Activated CD8-positive, alpha-beta T cell treated with anti-CD3 and anti-CD28 coated beads, Interleukin-2, amount 10 ng/mL, durations not matched to agents 7 days and 5 days (primary cell): ENCODE measurements at places on chromosomes 3 and 15.
A peak's percentile ranks its signal among the peaks of the same experiment; 100 is the strongest.

GRCh38 chr3:183149915-183150750 lies 12.4 kb downstream of the LAMP3 start:
- DNase-seq, result no peak

- DNase-seq, result no peak
Observed at GRCh38 chr3:107794664-107795443, 272.1 kb downstream of the BBX start.

- no peak for DNase-seq
Observed at GRCh38 chr3:4411833-4412232, 55.2 kb downstream of the SUMF1 start.

DNA sequence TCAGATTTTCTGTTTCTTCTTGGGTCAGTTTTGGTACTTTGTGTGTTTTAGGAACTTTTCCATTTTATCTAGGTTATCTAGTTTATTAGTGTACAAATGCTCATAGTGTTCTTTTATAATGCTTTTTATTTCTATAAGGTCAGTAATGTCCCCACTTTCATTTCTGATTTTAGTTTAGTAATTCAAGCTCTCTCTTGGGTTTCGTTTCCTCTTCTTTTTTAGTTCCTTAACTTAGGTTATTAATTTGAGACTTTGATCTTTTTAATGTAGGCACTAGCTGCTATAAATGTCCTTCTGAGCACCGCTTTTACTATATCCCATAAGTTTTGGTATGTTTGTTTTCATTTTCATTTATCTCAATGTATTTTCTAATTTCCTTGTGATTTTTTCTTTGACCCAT lies 27.0 kb upstream of the CD200R1L start:
- DNase-seq, result no peak

GRCh38 chr3:147141516-147142288 lies 264.6 kb downstream of the ZIC4 start:
- no peak for DNase-seq

DNA sequence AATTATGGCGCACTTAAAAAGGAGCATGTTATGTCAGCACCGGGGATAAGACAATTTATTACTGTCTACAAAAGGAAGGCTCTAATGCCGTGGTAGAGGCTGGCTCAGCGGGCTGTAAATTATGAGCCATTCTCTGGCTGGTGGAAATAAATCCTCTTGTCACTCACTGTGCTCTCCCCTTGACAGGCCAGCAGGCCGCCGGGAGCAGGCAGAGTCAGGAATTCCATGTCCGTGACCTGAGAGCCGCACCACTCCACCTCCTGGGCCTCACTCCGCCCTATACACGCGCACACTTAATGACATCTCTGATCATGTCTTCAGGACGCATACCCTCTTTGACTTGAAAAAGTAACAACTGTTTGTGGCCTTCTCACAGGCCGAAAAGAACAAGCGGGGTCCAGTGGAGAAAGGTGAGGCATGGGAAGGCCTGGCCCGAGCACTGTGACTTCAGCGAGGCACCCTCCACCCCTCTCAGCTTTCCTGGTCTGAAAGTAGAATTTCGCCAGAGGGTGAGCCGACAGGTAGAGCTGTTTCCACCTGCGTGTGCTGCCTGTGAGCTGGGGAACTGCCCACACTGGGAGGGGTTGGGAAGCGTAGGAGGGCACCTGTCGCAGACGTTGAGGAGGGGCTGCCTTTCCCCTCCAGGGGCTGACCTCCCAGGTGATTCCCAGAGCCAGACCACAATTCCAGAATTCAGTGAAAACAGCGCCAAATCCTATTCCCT lies 13.2 kb upstream of the PCSK6 start:
- no peak for DNase-seq

DNA sequence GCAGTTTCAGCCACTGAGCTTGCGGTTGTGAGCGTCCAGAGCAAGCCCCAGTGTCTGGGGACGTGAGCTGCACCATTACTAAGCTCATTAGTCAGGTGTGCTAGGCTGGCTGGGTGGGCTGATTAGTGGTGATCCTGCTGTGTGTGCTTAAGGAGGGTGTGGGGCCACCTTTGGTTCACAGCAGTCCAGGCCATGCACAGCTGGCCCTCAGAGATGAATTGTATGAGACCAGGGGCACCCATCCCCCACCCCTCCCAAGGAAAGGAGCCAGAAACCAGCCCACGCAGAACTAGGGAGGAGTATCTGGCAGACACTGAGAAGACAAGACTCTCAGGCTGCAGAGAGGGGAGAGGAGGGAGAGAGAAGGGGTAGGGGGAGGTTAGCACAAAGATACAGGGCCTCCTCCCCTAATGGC lies 3.8 kb downstream of the TYRO3 start:
- DNase-seq, result no peak

GRCh38 chr3:129929383-129929782 lies 35.9 kb upstream of the TMCC1 start:
- no peak for DNase-seq

GRCh38 chr15:76340198-76340802 lies 3.7 kb downstream of the ISL2 start:
- DNase-seq, result no peak

DNA sequence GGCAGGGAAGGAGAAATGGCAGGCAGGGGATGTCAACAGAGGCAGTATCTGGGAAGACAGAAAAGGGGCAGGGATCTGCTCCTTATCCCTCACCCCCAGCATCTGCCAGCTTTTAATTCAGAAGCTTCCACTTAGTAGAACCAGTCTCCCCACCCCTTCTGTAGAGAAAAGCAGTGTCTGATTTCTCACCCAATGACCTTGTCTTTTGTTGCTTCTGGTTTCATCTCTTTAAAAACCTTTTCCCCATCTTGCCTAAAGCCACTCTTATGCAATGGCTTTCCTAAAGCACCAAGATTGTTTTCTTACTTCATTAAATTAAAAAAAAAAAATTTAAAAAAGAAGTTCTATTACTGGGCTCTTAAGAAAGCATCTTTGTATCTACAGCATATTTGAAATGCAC lies 27.8 kb downstream of the ARHGEF3 start:
- no peak for DNase-seq

GRCh38 chr3:5917932-5918331 lies 730.4 kb downstream of the EDEM1 start:
- no peak for DNase-seq

DNA sequence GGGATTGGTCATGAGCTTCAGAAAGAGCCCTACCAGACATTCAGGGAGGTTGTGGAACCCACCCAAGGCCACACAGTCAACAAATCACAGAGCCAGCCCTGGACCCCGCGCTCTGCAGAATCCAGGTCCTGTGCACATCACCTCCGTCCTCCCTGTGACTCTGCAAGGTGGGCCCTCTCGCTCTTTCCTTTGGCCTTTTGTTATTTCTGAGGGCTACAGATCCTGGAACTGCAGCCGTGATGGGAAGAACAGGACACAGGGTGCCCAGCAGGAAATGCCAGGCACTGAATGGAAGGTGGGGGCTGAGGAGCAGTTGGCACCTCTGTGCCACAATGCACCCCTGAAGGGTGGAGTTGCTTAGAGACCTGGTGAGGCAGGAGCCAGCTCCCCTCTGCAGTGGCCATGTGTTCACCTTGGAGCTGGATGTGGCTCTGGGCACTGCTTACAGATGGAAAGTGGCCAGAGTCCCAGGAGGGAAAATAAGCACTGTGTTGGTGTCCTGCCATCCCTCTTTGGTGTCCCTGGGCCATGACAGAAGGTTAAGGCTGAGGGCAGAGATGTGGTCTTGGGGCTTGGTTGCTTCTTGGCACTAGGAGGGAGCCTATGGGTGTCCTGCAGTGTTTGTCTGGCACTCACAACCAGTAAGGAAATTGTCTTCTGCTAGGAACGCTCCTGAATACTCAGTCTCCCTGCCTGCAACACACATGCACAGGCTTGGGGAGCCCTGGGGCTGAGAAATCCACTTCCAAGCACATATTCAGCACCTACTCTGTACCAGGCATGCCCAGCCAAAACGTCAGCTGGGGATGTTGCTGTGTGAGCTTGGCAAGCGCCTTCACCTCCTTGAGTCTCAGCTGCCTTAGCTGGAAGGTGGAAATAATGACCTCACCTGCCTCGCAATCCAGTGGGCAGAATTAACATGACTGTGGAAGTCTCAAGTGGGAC lies 98.0 kb upstream of the SLC6A6 start:
- no peak for DNase-seq

DNA sequence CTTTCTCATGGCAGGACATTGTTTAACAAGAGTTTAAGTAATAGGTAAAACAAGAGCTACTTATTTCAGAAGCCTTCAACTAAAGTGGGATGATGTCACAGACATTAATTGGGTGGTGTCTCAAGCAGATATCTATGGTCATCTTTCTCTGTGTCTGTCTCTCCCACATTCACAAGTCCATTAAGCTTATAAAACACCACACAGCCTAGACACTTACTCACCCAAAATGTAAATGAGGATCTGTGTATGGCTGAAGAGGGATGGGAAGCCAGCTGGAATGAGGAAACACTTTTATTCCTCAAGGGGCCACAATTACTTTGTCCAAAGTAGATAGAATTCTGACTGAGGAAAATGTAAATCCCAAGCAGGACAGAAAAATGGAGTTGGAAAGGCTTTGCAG lies 183.8 kb downstream of the THRB start:
- DNase-seq, result no peak

- no peak for DNase-seq
Observed at GRCh38 chr15:68235022-68235421, 5.5 kb upstream of the CLN6 start.

DNA sequence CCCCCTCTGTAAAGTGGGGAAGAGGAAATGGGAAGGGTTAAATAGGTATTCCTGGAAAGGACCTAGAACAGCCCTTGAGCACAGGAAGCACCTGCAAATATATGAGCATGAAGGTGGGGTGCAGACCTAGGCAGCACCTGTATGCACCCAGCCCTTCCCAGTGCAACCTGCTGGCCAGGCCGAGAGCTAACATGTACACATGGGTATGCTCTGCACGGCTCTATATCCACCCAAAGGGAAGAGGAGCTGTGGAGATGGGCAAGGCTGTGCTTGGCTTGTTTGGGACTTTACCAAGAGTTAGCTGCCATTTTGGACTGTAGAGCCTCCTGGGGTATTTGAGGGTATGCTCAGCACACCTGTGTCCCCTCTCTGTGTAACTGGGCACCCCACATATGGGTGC lies 171.2 kb downstream of the KLF13 start:
- DNase-seq, result peak; percentile 16

DNA sequence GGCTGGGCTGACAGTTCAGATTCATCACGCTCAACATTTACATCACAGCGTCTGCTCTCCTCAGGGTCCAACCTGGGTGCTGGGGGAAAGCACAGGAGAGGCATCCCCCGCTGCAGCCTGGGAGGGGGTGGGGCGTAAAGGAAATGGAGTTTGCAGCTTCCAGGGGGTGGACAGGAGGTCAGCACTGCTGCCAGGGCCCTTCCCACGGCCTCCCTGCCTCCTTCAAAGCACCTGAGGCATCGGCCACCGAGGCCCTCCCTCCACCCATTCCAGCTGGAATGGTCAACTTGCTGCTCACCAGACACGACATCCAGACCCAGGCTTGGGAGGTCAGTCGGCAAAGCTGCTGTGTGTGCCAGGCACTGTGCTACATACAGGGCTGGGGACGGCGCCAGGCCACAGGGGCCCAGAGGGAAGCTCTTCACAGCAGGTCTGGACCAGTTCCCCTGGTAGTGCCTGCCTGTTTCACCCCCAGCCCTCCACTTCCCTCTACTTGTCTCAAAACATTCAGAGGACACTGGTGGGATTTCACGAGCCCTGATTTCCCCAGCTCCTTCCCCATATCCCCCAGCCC lies 120.7 kb downstream of the ANP32A start:
- DNase-seq, result no peak

DNA sequence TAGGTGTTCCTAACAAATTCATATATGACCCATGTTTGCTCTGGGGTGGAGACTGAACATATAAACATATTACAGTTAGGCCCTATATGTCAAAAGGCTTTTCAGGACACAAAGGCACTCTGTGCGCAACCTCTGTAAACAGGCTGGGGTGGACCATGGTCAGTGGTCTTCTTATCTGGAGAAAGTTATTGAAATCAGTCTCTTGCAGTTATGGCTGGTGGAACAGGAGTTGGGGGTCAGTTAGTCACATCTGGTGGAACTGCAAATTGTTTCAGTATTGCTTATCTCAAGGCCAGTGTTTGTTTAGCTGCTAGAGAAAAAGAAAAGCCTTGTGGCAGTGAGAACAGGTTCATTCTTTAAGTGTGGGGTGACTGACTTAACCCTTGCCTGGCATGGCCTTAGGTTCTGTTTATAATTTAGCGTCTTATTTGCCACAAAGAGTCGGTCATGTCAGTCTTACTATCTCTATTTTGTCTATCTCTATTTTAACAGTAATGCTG lies 5.9 kb upstream of the GP9 start:
- DNase-seq, result no peak

DNA sequence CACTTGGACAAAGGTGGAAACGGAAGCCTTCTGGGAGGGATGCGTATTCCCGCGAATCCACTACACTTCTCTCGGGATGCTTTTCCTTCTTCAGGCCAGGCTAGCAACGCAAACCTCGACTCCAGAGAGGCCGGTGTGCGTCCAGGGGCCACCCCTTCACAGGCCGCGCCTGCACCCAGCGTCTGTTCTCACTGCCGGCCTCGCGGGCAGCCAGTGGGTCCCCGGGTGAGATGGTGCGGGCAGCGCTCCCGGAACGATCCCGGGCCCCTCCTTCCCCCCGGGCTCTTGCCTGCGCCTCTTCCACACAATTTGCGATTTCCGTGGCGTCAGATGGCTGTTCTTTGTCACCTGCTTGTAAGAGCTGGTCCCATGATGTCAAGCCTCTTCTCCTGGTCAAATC lies 27.3 kb downstream of the GABRA5 start:
- DNase-seq, result no peak

DNA sequence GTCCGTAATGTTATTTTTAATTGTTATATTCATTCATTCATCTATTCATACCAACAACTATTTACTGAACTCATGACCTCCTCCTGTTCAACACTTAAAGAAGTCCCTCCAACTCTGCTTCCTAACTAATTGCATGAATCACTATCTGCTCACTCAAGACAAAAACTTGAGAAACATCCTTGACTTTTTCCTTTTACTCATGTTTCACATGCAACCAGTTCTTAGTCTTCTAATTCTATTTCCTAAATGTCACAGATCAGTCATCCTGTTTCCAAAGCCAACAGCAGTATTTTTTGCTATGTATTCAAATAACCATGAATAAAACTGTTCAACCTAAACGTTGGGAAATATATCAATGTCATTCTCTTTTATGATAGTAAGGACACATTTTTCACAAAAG lies 124.6 kb upstream of the GBE1 start:
- DNase-seq, result no peak

DNA sequence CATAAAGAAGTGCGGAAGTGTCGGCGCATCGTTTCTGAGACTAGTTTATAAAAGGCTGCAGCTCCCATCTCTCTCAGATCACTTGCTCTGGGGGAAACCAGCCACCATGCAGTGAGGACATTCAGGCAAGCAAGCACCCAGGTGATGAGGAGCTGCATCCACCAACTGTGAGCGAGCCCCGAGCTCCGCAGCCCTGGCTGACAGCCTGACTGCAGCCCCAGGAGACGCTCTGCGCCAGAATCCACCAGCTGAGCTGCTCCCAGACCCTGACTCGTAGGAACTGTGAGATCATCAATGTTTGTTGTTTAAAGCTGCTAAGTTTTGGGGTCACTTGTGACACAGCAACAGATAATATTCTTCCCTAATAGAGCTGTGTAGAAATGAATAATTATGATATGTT lies 5.0 kb upstream of the TM2D3 start:
- DNase-seq, result no peak
